NCI-H2081 treated with DMSO at 0.1 percent for 48 hours (cell line): ENCODE measurements at places on chromosomes 4 and X.

DNA sequence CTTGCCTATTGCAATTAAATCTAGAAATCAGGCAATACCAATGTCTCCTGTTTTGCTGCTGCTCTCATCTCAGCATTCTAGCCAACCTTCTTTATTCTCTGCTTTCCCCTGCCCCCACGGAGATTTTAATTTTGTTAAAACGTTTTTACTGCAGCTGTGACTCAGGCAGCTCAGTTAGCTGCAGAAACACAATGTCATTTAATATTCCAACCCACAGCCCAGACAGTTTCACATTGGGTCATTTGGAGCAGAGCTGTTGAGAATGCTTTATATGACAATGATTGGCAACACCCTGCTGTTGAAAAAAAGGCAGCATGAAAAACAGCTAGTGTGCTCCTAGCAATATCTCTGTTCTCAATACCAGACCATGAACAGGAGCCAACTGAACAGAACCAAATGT is 12.6 kb upstream of the SLC10A4 start:
- DNase-seq: no peak

DNA sequence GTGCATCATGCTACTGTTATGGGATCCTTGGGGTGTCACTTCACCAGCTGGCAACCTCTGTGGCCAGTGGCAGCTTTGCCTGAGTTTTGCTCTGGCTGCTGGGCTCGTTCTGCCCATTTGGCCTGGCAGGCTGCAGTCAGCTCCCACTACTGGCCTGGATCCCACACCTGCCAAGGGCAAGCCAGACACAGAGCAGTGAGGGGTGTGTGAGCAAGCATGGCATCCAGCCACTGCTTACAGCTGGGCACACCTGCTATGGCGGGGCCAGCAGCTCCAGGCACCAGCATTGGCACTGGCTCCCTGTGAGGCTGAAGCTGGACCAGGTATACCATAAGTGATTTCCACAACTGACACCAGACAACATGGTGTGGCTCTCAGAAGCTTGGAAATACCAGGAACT is 183.4 kb downstream of the NPFFR2 start:
- no peak for DNase-seq

GRCh38 chr4:183621875-183622274 is 37.1 kb downstream of the RWDD4 start:
- no peak for DNase-seq

GRCh38 chrX:18883234-18883960 is 100.5 kb downstream of the PHKA2 start:
- DNase-seq: no peak

DNA sequence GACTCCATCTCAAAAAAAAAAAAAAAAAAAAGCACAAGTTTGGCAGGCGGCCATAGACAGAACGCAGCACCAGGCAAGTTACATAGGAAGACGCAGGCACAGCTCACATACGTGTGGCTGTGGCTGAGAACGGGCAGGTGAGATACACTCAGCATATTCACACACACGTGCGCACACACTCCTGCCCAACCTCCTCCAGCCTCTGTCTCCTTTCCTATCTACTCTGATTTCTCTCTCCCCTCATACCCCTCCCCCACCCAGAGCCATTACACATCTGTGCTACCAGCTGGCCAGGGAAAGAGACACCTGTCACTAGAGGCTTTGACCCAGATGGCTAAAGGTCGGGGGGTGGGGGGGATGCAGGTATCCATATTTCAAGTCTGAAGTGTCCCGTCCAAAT is 2.2 kb upstream of the SLC38A5 start:
- DNase-seq: no peak

DNA sequence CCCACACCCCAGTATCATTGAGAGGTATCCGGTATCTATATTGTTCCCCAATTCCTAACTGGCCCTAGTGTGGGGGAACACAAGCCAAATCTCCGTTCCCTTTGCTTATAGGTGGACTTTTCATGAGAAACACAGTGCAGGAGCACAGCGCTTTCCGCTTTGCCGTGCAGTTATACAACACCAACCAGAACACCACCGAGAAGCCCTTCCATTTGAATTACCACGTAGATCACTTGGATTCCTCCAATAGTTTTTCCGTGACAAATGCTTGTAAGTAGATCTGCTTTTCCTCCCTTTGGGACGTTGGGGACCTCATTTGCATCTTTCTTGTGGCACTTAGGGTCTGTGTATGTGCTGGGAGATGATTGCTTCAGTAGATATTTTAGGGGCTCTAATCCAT is 1.6 kb downstream of the GRIA3 start:
- DNase-seq: no peak

- DNase-seq: no peak
These were observed 247.0 kb upstream of the FTHL17 start for GRCh38 chrX:31318866-31319265.

DNA sequence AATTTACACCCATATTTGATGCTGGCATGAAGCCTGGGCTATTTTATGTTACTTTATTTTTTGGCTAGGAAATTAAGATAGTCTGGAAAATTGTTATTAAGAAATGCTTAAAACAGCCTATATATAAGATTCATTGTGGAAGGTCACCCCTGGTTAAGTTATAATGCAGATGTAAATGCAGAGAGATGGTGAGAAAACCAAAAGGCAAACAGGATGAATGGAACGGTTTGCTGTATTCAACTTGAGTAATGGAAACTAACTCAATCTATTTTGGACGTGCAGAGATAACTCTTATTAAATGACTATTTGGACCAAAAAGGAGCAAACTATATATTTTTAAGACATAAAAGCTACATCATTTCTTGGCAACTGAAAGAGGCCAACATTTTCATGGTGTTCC is 446.3 kb upstream of the FRG1 start:
- no peak for DNase-seq

DNA sequence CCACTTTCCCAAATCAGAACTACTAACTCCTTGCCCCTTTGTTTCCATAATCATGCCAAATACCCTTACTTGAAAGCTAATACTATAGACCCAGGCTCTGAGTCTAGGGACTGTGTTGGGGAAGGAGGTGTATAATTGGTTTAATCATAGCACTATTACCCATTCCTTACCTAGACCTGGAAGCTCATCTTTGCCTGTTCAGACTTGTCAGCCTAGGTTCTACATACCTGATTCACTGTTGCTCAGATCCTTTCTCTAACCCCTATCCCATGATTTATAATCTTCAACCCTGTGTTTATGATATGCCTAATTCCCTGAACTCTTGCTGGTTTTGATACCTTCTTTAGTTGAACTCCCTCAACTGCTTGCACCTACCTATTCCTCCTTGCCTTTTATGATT is 123.1 kb upstream of the GRIA3 start:
- DNase-seq: no peak

DNA sequence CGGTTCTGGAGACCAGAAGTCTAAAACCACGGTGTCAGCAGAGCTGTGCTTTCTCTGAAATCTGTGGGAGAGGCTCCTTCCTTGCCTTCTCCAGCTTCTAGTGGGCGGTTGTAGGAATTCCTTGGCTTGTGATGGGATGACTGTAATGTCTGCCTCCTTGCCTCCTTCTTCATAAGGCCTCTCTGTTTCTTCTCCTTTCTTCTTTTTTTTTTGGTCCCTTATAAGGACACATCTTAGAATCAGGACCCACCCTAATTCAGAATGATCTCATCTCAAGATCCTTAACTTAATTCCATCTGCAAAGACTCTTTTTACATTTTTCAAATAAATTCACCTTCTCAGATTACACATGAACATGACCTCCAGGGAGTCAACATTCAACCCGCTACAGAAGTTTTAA is 186.9 kb downstream of the STK32B start:
- DNase-seq: no peak

- no peak for DNase-seq
These were observed 55.3 kb downstream of the TMEM131L start for GRCh38 chr4:153521478-153521877.

DNA sequence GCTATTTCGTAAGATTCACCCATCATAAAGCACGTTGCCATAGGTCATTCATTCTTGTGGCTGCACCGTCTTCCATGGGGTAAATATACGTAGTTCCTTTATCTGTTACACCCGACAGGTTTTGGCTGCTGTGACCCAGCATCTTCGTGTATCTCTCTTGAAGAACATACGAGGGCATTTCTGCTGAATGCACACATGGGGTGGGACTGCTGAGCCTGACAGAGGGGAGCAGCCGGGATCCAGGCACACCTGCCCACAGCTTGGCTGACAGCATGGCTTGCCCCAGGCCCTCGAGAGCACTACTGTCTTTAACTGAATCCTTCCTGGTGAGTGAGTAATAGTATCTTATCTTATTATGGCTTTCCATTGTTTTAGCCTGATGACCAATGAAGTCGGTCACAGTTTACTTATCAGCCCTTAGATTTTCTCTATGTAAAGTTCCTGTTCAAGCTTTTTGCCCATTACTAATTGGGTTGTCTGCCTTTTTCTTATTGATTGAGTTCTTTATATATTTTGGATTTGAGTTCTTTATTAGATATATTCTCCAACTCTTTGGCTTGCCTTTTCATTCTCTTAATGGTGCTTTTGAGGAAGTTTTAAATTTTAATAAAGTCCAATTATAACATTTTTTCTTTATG is 45.0 kb upstream of the MXD4 start:
- no peak for DNase-seq

GRCh38 chrX:41981481-41982013 is 58.2 kb upstream of the CASK start:
- no peak for DNase-seq

- no peak for DNase-seq
These were observed 397.5 kb upstream of the PPP1R2C start for GRCh38 chrX:43175434-43175833.

DNA sequence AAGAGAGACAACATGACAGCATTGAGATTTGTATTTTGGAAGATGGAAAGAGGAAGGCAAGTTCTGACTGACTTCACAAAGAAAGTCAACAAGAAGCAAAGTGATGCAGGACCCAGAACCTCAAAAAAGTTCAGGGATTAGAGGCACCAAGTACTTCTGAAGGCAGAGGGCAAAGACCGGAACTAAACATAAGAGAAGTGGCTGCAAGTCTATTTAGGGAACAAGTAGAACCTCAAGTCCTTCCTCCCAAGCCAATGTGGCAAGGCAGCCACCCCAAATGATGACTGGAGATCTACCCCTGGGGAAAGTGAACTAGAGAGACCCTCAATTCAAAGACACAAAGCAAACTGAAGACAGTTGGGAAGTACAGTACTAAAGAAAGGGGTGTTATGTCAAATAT is 46.6 kb downstream of the SLC39A8 start:
- no peak for DNase-seq

GRCh38 chr4:128076464-128076863 is 15.4 kb downstream of the LARP1B start:
- DNase-seq: no peak

DNA sequence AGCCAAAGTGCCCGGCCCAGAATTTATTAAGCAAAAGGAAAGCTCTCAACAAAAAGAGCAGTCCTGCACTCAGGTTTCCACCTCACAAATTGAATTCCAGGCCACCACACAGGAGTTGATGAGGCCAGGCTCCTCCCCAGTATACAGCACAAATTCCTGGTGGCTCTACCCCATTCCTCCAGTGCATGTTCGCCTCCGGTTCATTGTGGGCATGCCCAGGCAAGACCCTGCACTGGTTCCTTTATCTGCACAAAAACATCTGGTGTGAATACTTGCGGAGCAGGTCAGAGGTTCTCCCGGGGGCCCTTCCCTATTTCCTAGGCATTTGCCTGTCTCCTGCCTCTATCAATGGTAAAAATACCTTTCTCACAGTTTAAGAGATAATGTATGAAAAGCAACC is 195.2 kb upstream of the ANXA10 start:
- DNase-seq: no peak

GRCh38 chr4:119300101-119300978 is 21.6 kb downstream of the FABP2 start:
- no peak for DNase-seq

GRCh38 chr4:142100941-142101340 is 464.6 kb downstream of the IL15 start:
- DNase-seq: no peak

DNA sequence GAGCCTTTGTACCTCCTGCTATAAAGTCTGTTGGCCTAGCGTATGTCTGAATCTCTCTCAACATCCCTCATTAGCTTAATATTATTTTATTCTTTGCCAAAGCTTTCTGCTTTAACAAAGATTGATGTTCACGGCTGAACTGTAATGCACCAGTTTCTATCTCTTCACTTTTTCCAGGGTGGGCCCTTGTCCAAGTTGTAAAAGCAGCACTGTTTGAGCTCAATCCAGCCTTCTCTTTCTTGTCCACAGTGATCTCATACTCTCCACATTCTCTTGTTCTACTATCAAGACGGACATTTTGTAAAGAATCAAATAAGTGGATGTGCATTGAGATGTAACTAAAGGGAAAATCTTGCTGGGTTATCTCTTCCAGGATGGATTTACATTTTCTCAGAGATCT is 34.4 kb upstream of the RTL3 start:
- no peak for DNase-seq

DNA sequence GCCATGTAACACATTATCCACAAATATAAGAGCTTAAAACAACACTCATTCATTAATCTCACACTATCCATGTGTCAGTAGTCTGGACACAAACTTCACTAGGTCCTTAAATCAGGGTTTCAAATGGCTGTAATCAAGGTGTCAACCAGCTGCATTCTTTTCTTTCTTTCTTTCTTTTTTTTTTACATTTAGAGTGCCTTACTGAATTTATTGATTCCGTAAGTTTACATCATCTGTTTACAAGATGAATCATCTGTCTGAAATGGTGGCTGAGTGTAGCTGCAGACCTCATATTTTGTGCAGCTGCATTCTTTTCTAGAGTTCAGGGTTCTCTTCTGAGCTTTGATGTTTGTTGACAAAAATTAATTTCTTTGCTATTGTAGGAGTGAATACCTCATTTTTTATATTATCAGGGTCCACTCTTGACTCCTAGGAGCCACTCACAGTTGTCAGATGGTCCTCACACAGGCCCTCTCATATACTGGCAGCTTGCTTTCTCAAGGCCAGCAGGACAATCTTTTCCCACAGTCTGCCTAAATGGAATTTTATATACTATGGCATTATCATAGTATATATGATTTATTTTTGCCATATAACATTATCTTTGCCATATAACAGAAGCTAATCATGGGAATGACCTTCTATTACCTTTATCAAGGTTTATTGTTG is 37.8 kb downstream of the SPOCK3 start:
- no peak for DNase-seq

- no peak for DNase-seq
These were observed 10.6 kb downstream of the ABCD1 start for GRCh38 chrX:153735274-153735673.

GRCh38 chr4:36351082-36351666 is 69.8 kb downstream of the DTHD1 start:
- no peak for DNase-seq

GRCh38 chr4:41218703-41219102 is 4.4 kb upstream of the APBB2 start:
- no peak for DNase-seq

DNA sequence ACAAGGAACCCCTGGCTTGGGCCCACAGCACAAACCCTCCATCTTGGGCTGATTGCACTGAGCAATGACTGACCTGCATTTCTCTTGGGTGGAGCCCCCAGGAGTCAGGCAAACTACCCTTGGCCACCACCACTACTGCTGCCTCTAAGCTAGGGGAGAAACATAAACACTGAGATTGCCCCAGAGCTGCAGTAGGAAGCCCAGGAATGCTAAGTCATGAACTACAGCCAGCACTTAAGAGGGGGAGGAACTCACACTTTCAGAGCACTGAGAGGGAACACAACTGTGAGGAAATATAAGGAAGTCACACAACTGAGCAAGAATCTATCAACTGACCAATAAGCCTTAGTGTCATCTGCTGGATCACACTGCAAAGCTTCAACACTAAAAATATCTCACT is 111.6 kb upstream of the PPP3CA start:
- DNase-seq: no peak
